ENCODE measurements at places on chromosomes 12 and 14.
A peak's percentile ranks its signal among the peaks of the same experiment; 100 is the strongest.

- DNase-seq = no peak
Measured at GRCh38 chr12:56546680-56547079, 25.1 kb downstream of the RBMS2 start.

- no peak for DNase-seq
Measured at GRCh38 chr12:4282892-4283511, 9.4 kb downstream of the CCND2 start.

GRCh38 chr14:96166461-96167223 lies 38.0 kb upstream of the BDKRB2 start:
- no peak for DNase-seq

DNA sequence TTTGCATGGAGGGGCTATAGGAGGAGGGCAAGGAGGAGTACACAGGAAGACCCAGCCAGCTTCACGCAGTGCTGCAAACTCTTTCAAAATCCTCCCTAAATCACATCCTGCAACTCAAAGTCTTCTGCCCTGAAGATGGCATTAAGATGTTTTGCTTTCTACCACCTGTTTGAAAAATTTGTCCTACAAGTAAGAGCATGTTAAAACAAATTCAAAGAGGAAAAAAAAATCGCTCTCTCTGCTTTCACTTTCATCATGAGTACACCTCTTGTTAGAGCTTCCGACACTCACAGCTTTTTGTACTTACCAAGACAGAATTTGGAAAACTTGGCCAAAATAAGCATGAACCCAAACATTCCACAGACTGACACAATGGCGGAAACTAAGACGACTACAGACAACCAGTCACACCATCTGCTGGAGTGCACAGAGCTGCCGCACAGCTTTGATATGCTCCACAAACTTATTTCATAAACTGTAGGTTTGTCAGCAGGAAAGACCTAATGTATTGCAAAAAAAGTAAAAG lies 21.3 kb downstream of the GCH1 start:
- peak; percentile 51 for DNase-seq

- no peak for DNase-seq
Measured at GRCh38 chr12:75481013-75481705, 604 bp downstream of the GLIPR1 start.

- no peak for DNase-seq
Measured at GRCh38 chr14:56276108-56276507, 157.9 kb downstream of the PELI2 start.

DNA sequence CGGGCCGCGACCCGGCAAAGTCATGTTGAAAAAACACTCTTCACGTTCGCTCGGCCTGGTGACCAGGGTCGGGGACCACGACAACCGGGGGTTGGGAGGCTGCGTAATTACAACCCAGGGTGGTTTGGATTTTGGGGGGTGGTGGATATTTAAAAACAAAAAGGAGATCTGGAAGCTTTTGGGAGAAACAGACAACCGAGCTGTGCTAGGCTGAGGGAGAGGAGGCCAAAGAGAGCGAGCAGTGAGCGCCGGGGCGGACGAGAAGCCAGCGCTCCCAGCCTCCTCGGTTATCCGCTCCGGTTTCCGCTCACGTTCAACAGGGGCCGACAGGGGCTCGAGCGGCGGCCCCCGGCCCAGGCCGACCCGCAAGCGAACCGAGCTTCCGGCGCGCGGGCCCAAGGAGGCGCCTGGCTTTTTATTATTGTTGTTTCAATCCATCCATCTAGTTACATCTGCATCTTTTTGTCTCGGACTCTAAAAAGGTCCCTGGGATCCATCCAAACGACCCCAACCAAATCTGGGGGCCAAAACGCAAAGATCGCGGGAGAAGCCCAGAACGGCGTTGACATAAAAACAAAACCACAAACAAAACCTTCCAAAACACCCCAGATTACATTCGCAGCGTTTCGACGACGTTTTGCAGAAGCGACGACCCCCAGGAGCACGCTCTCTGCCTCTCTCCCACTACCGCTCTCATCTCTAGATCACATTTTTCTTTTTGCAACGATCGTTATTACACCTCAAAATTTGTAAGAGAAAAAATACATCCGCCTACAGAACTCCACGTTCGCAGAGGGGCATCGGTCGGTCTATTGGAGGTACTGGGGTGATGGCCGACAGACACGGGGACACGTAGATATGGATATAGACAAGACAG lies 771 bp downstream of the OTX2 start:
- no peak for DNase-seq

- DNase-seq = peak; percentile 67
Measured at GRCh38 chr12:92108651-92109050, 37.0 kb downstream of the BTG1 start.

- peak; percentile 68 for DNase-seq
Measured at GRCh38 chr14:68181519-68182326, 362.1 kb downstream of the RAD51B start.

DNA sequence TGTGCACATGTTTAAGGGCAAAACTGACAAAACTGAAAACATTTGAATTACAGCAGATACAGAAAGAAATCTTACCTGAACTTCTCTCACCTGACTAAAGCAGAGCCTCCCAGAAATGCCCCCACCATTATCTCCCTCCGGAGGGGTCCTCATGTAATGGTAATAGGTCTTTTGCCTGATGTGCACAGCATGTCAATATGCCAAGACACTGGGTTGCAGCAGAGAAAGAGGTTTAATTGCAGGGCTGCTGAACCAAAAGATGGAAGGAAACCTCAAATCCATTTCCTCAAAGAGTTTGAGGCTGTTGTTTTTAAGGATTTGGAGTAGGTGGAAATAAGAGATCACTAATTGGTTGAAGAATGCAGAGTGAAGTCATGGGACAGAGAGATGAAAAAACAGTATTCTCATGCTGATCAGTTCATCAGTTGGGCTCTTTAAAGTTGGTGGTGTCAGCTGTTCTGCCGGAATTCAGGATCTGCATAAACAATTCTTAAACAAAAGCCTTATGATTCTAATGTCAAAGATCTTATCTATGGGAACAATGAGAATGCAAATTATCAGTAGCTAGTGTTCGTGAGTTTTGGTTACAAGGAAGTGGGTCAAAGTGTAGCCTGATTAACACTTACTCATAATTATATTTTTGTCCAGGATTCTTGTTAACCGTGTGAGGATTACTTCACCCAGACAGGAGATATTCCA lies 18.2 kb downstream of the ANG start:
- DNase-seq = no peak

DNA sequence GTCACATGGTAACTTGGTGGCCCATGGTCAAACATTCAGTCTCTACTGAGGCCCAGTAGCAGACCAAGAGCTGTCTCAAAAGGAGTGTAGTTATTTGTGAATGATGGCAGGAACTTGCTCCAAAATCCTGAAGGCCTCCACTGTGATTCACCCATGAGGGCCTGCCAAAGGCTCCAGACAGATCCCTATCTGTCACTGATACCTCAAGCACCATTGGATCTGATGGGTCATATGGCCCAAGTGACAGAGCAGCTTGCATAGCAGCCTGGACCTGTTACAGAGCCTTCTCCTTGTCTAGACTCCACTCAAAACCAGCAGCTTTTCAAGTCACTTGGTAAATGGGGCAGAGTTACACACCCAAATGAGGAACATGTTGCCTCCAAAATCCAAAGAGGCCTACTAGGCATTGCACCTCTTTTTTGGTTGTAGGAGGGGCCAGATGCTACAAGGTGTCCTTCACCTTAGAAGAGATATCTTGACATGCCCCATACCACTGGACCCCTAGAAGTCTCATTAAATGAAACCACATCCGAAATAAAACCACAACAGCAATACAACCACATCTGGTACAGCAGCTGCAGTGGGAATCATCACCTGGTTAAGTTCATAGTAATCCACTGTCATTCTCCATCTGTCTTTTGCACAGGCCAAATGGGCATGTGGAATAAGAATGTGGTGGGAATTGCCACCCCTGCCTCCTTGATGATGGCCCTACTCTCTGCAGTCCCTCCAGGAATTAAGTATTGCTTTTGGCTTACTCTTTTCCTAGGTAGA lies 150.4 kb upstream of the MAX start:
- DNase-seq = no peak

DNA sequence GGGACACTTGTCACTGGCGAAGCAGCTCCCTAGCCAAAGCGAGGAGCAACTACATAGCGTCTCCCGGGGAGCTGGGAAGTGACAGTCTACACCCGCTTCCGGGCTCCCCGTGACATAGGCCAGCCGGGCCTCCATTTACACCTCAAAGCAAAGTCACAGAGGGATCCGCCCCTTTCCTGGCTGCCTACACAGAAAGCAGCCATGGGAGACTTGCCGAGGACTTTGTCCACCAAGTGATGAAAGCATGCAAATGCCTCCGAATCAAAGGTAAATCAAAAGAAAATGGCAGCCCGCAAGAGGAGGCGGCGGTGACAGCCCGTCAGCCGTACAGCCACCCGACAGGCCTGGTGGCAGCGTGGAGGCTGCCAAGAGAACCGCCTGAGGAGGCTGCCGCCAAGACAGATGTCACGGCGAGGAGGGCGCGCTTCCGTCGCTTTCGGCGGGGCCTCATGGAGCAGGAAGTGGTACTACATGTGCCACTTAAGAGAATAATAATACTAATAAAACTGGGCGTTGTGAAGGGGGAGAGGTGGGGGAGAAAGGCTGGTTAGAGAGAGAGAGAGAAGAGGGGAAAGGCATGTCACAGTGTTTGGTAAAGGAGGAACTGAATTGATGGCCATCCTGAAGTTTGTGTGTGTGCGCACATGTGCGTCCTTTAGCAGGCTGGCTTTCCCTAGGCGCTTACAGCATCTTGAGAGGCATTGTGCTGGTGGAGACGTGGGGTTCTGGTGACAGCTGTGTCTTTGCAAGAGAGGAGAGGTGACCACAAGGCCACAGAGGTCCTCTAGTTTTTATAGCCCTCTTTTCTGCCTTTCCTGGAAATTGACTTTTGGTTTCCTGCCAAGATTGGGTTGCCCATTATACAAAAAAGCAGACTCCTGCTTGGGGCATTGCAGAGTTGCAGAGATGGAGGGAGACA lies 661.7 kb downstream of the VRK1 start:
- no peak for DNase-seq

- peak; percentile 38 for DNase-seq
Measured at GRCh38 chr12:92927436-92928281, 1.4 kb downstream of the EEA1 start.

GRCh38 chr14:100673807-100674154 lies 52.9 kb upstream of the DLK1 start:
- DNase-seq = no peak

GRCh38 chr12:4701395-4702190 lies 18.6 kb upstream of the GALNT8 start:
- no peak for DNase-seq

DNA sequence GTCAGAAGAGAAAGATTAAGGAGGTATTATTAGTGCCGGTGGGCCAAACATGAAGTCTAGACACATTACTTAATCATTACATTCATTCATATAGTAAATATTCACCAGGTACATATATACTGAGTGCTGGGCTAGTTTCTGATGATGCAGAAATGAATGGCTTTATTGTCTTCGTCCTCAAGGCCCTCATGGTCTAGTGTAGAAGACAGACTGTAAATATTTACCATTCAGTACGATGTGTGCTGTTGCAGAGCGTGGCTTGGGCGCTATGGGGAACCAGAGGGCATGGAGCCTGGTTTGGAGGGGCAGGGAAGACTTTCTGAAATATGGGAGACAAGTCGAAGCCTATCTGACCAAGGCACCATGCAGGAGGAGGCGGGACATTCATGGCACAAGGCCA lies 37.0 kb upstream of the TCL1B start:
- no peak for DNase-seq

DNA sequence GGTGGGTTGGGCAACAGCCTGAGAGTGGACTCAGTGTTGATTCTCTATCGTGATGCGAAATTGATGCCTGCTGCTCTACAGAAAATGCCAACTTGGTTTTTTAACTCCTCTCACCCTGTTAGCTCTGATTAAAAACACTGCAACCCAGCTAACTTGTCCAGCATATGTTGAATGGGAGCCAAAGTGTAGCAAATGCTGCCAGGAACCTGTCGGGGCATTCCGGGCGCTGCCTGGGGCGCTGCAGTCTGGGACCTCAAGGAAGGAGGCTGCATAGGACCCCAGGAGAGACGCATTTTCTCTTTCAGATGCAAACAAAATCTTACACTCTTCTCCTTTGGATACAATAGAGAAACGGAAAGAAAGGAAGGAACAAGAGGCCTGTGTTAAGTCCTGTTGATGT lies 3.9 kb downstream of the B3GNT4 start:
- DNase-seq = no peak

DNA sequence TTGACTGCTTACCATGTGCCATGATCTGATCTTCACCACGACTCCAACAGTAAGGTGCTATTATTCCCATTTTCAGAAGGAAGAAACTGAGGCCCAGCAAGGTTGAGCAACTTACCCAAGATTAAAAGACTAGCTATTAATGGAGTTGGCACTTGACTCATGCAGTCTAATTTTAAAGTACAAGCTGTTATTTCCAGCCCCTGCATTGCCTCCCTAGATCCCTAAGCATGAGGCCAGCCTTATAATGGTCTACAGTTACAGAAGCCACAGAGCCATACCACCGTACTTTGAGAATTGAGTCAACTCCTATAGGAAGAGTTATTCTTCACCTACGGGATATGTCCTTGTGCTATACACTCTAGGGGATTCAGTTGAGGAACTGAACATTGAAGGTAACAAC lies 66.7 kb upstream of the RBM19 start:
- no peak for DNase-seq

GRCh38 chr12:123231931-123232330 lies 1.0 kb downstream of the MPHOSPH9 start:
- DNase-seq = no peak

DNA sequence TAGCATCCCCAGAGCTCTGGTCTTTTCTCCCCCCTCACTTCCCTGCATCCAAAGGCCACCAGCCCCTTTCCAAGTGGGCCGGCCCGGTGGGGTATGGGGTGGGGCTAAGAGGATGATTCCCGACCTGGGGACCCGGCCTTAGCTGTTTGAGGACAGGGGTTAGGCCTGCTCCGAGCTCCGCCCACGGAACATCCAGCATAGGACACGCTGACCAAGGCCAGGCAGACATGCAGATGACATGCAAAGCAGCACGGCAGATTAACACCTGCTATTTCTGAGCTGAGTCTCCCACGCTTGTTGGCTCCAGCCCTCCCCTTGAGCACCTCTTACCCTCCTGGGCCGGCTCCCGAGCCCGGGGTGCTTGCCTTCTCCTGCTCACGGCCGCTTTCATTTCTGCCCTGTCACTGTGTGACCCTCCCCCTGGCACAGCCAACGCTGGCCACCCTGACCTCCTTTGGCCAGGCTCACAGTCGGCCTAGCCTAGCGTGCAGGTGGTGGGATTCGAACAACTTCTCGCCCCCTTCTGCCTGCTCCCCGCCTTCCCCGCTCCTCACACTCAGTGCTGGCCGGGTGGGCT lies 40.2 kb downstream of the TEAD4 start:
- no peak for DNase-seq

DNA sequence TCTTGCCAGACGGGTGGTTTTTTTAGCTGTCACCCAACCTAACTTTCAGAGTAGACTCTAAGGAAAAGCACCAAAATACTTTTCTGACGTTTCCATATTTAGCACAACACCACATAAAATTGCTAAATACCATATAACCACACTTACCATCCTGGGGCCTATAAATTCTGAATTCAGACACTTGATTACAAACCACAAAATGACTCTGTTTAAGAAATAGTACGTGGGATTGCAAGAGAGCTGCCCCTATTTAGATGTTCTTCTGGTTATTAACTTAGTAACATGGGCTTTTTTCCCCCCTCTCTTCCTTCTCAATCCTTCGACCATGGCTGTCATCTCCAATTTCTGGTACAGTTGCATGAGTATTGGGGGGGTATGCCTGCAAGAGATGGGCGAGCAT lies 287.7 kb downstream of the BMP4 start:
- DNase-seq = peak; percentile 31

GRCh38 chr14:61388976-61389576 lies 67.7 kb downstream of the PRKCH start:
- peak; percentile 45 for DNase-seq

- DNase-seq = no peak
Measured at GRCh38 chr14:103480595-103480994, 42.0 kb downstream of the CKB start.

GRCh38 chr12:119459481-119459880 lies 125.0 kb downstream of the CCDC60 start:
- DNase-seq = no peak
